ENCODE measurements at places on chromosomes 6 and 20.

GRCh38 chr20:50193836-50194421, 3.3 kb downstream of the CEBPB start:
- no peak for DNase-seq

- DNase-seq: peak; percentile 82
Measured at GRCh38 chr6:149153100-149153499, 164.4 kb upstream of the TAB2 start.

GRCh38 chr6:113397236-113397635, 459.9 kb upstream of the MARCKS start:
- no peak for DNase-seq

DNA sequence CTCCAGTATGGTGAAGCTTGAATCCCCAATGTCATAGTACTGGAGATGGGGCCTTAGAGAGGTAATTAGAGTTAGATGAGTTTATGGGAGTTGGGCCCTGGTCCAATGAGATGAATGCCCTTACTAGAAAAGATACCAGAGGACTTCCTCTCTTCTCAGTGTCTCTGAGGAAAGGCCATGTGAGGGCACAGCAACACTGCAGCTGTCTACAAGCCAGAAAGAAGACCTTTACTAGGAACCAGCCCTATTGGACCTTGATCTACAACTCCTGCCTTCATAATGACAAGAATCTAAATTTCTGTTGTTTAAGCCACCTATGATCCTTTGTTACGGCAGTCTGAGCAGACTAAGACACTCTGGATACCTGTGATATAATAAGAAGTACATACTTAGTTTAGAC, 31.4 kb upstream of the AKAP7 start:
- DNase-seq: no peak

DNA sequence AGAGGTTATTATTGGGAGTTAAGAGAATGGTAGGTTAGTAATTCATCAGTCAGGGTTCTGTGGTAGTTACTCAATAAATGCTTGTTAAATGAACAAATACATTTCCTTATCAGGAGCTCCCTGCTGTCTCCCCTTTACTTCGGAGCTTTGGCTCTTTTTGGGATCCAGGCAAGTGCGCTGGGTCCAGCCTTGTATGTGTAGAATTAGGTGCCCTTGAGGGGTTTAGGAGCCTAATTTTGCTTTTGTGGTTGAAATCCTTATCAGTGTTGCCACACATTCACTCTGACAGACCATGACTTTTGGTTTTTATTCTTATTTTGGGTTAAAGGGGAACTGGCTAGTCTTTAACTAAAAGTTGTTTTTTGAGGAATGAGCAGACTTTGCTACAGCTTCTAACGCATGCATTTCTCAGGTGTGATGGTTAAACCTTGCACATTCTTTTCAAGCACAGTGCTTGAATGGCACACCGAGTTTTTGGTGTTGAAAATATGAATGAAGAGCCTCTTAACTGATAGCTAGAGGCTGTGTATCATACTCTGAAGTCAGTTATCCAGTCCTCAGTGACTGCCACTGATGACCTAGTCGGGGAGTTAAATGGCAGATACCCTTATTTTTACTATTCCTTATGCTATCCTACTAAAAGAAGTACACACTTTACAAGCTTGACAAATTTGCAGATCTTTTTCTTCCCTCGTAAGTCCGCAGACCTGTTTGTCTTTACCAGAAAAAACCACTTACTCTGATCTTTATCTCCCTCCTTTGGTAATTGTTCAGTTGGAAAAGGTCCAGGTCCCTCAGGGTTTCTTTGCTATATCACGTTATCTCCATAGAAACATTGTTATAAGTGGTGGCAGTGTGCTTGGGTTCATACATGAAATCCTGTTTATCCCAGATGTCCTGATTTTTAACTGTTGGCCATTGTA, 50.7 kb upstream of the PLCG1 start:
- DNase-seq: peak; percentile 64

DNA sequence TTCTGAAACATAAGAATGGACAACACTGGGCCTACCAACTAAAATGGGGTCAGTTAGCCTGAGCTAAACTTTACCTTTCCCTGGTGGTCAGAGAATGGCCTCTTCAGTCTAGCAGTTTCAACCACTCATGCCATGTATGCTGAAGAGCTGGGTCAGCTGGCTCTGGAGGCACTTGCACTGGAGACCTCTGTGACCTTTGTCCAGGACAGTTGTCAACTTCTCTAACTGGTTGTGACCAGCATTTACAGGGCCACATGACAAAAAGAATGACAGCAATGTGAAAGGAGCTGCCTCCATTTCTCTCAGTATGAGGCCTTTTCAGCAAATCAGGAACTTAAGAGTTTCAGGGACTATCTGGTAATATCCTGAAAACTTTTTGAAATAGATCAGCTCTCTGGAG, 59.9 kb upstream of the TMEM30A start:
- DNase-seq: no peak

GRCh38 chr6:143941852-143942627, 66.0 kb downstream of the PLAGL1 start:
- DNase-seq: peak; percentile 25

DNA sequence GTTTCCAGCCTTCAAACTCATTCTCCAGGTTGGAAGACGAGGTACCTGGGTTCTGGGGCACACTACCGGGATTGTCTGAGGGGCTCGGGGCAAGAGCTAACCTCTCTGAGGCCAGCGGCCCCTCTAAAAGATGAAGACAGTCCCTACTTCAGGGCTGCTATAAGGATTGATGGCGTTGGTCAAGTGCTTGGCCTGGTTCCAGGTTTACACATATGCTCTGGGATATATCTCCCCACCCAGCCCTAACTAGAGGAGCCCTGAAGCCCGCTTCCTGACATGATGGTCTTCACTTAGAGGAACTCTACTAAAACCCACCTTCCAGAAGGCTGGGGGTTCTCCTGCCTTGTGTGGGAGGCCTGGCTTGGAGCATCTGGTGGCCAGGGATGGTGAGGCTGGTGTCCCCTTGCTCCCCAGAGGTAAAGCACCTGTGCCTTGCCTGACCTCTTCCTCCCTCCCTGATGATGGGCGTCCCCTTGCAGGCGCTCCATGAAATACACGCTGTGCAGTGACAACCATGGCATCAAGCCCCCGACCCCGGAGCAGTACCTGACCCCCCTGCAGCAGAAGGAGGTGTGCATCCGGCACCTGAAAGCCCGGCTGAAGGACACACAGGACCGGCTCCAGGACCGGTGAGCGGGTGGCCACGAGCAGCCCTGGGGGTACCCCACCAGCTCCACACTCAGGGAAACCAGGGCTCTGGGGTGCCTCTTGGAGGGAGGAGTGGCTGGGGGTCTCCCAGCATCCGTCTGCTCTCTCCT, 28.7 kb downstream of the SDCBP2 start:
- no peak for DNase-seq

GRCh38 chr20:52422574-52423336, 231.2 kb upstream of the ZFP64 start:
- DNase-seq: peak; percentile 29

DNA sequence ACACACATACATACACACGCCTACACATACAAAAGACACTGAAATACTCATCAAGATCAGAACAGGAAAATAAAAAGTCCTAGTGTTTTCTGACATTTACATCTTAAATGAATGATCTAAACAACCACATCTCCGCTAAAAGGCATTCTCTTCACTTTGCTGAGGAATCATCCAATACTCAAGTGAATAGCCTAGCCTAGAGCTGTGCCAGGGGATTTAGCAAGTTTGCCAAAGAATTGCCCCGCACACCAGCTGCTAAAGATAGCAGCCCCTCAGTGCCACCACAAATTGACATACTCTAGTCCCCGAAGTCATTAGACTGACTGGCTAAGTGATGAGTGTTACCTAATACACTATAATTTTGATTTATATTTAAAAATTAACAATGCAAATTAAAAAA, 246.8 kb upstream of the POU3F2 start:
- no peak for DNase-seq

GRCh38 chr6:98833307-98834059, 891 bp upstream of the POU3F2 start:
- no peak for DNase-seq

GRCh38 chr6:8392569-8392968, 42.8 kb downstream of the SLC35B3 start:
- DNase-seq: peak; percentile 74

- DNase-seq: no peak
Measured at GRCh38 chr6:156021746-156022396, 566.2 kb upstream of the NOX3 start.

- DNase-seq: no peak
Measured at GRCh38 chr6:113301651-113302050, 555.5 kb upstream of the MARCKS start.

DNA sequence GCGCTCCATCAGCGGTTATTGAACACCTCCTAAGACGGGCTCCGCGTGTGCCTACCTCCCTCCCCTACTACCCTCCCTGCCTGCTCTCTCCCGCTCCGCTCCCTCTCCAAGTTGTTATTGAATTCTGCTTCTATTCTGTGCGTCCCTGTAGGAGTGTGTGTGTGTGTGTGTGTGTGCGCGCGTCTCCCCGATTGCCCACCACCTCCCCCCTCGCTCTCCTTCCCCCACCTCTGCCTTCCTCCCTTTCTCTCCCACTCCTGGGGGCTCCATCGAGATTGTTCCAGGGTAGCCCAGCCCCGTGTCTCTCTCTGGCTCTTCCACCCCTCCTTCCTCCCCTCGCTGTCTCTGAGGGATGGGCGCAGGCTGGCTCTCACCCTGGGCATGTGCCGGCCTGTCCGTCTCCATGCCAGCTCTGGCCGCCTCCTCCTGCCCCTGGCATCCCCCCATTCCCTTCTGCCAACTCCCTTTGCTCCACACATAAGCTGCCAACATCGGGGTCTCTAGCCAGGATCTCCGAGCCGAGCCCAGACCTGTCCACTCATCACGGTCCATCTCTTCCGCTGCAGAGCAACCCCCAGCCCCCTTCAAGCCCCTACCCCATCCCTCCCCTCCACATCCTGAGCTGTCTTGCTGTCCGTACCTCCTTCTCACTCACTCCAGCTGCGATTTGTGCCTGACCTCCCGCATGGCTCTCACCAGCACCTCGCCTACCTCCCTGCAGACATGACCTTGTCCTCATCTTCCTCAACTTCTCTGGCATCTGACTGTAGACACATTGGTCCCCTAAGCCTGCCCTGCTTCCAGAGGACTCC, 68.5 kb downstream of the SRC start:
- DNase-seq: no peak

- no peak for DNase-seq
Measured at GRCh38 chr20:25214819-25215218, 19.3 kb downstream of the ENTPD6 start.

DNA sequence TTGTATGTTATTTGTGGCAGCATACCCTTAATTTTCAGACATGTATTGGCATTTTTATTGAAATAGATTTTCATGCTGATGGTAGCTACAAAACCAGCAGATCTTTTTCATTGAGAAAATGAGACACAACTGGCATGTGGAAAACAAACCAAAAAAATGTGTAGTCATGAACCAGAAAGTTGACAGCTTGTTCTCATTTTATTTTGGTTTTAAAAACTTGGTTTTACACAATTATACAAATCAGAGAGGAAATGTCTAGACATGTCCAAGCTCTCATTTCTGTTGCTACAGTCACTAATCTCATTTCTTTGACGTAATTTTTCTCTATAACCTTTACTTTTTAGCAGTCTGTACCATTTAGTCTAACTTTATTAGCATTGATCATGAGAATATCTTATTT, 85.4 kb downstream of the GRIK2 start:
- no peak for DNase-seq

GRCh38 chr20:23349338-23350195, 1.0 kb upstream of the NXT1 start:
- peak; percentile 66 for DNase-seq

DNA sequence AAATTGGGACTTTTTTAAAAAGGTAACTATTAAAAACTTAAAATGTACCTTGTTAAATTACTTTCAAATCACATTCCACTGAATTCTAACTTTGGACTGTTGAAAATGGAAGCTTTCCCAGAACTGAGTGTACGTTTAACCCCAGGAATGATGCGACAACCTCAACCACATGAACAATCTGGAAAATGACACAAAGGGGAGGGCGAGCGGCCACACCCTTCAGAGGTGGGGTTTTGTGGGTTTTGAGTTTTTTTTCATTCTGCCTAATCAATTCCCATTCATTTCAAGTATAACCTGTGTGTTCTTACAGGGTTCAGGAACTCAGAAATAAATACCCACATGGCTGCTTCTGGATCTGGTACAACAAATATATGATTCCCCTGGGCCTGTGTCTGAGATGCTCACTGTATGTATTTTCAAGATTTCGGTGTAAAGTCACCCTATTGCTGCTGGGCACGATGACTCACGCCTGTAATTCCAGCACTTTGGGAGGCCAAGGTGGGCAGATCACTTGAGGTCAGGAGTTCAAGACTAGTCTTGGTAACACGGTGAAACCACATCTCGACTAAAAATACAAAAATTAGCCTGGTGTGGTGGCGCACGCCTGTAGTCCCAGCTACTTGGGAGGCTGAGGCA, 21.6 kb downstream of the CNKSR3 start:
- DNase-seq: no peak

DNA sequence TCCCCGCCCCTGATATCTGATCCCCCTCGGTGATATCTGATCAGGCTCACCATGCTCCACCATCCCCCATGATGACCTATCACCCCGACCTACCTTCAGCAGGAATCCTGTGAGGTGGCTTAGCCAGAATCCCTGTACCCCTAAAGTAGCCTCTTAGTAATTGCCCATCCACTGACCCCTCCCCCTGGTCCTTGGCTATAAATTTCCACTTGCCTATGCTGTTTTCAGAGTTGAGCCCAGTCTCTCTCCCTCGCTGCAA, 177.5 kb upstream of the GGTLC1 start:
- DNase-seq: no peak

- DNase-seq: no peak
Measured at GRCh38 chr6:119671105-119671504, 321.5 kb upstream of the MAN1A1 start.

- DNase-seq: no peak
Measured at GRCh38 chr20:4613184-4613583, 108.5 kb upstream of the PRND start.

GRCh38 chr6:112851146-112851545, 504.0 kb downstream of the RFPL4B start:
- no peak for DNase-seq

- no peak for DNase-seq
Measured at GRCh38 chr6:89581689-89582088, 56.9 kb downstream of the LYRM2 start.

Measured in MV-4-11 (cell line).